ENCODE measurements at places on chromosomes 16 and 17.

DNA sequence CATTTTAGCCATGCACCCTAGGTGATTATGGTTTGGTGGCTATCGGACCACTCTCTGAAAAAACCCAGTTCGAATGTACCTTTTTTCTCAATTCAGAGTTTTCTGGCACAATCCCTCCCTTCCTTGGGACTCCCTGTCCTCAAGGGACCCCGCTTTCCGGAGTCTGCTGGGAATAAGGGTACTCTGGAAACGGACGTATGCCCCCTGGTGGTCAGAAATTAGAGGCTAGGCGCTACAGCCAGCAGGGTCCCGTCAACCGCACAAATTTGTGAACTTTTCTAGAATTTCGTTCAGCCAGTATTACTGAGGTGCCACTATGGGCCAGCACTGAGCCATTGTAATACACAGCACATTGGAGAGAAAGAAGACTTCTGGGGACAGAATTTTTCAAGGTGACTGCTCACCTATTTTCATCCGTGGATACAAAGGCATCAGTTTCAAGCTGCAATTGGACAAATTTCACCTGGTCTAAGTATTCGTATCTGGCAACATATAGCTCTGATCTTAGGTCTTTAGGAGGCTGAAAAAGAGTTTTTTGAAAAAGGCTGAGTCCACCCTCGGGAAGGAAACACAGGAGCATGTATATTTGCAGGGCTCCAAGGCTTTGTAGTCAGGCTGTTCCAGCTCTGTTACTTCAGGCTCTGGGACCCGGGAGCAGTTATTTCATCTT lies 27.1 kb upstream of the CRYBA1 start:
- peak; percentile 81 for DNase-seq

DNA sequence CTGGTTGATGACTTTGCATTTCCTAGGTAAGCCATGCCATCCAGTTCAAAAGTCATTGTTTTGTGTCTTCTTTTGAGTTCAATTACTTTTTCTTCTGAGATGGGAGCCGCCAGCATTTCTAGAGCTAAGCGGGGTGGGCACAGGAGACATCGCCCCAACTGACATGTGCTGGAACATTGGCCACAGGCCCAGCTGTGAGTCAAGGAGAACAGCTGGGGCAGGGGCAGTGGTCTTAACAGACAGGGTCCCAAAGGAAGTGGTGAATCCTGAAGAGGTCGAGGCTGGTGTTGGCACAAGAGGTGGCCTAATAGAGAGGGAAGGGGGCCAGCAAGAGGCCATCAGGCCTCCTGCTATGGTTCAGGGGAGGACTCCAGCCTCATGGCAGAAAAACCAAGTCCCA lies 17.1 kb downstream of the RAB11FIP4 start:
- no peak for DNase-seq

- no peak for DNase-seq
Measured at GRCh38 chr16:1647856-1648255, 30.2 kb upstream of the JPT2 start.

- peak; percentile 59 for DNase-seq
Measured at GRCh38 chr17:59844884-59845594, 47.7 kb downstream of the TUBD1 start.

DNA sequence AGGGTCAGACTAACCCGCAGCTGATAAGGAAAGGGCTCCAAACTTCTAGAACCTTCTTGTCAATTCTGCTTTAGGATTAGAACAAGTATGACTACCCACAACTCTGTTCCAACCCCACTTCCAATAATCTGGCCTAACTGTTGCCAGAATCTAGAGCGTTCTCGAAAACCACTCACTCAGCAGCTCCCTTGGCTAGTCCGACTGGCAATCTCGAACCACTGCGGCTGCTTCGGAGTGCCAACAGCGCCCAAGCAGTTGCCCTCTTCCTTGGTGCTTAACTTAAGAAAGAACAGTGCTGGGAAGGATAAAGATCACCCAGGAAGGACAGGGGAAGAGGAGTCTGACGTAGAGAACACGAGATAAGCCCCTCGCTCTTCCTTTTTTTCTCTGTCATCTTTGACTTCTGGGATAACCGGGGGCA lies 818 bp downstream of the DNAJC7 start:
- no peak for DNase-seq

All from fibroblast of skin of right quadriceps (primary cell).